ENCODE measurements at places on chromosomes 7 and 10.

DNA sequence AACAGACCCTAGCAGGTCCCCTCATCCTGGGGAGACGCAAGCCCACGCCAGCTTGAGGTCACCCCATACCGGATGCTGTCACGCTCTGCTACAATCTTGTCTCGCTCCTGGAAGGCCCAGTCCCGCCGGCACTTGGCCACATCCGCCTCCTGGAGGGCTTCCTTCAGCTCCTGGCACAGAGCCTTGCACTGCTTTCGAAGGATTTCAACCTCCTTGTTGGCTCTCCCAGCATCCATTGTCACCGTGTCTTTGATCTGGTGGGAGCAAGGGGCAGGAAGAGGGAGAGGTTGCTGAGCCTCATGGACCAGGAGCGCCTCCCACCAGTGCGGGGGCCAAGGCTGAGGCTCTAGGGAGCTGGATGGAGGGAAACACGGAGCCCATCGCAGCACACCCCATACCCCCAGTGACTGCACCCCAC, 90.9 kb downstream of the DLG5 start:
- DNase-seq: no peak

DNA sequence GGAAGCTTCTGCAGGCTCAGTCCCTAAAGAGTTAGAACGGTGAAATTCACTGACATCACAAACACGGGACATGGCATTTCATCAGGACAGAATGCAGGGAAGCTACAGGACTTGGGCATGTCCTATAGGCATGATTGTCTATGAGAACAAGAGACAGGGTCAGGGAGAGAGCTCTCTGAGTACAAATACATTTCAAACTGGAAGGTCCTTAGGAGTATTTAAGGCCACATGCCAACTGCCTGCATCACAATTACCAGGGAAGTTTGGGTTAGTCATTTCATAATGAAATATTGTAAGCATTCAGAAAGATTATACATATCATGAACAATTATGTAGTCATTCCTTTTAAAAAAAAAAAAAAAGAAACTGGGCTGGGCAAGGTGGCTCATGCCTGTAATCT, 71.3 kb downstream of the CREB3L2 start:
- no peak for DNase-seq

DNA sequence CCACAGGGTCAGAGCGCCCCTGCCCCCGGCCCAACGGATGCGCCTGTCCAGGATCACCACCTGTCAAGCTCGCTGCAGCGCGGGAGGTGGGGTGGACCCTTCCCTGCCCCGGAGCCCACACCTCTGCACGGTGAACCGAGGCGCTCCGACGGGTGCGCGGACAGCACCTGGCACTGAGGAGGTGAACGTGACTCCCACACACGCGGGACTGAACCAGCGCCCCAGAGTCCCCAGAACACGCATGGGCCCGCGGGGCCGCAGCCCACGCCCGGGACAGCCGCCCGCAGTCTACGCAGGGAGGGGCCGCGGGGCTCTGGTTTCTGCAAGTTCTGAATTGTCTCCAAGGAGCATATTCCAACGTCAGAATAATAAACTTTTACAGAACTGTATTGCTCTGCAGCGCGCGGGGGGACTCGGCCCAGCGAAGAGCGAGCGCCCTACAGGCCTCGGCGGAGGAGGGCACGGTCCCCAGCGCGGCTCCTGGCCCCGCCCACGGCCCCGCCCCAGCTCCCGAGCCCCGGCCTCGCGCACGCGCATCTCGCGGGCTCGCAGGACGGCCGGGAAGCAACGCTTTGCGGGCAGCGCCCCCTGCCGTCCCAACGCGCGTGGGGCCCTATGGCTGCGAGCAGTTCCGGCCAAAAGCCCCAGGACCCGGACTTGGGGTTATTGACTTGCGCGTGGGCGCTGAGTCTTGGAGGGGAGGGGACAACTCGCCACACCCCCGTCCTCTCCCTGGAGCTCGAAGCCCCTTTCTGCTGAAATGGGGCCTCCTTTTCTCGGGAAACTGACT, 29.7 kb downstream of the OAT start:
- DNase-seq: peak; percentile 5

- DNase-seq: no peak
Measured at GRCh38 chr10:80427541-80427940, 19.2 kb downstream of the PRXL2A start.

- DNase-seq: no peak
Measured at GRCh38 chr7:30699706-30700495, 17.6 kb upstream of the CRHR2 start.

DNA sequence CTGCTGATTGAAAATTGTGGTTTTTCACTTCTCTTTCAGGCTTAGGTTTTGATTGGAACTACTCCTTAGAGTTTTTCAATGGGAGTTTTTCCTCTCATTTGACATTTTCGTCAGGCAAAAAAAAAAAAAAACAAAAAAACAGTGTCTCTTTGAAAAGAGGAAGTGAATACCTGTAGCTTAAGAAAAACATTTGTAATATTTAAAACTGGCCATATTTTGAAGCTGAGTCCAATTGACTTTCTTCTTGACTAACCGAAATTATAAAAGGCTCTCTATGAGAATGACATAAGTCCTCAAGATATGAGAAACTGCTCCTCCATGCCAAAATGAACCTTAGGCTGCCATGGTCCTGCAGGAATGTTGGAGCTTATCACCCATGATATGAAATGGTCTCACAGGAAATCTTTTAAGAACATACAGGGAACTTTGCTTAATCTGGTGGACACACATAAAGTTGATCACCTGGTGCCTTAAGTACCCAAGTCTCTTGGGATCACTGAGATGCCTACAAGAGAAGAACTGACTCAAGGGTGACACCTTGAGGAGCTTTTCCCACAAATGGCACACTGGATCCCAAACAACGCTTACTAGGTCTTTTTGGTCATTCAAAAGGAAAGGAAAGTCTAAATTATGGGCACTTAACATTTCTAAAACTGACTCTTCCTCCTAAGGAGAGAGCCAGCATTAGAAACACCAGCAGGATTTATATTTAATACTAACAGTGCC, 263.4 kb downstream of the CDC14C start:
- no peak for DNase-seq

DNA sequence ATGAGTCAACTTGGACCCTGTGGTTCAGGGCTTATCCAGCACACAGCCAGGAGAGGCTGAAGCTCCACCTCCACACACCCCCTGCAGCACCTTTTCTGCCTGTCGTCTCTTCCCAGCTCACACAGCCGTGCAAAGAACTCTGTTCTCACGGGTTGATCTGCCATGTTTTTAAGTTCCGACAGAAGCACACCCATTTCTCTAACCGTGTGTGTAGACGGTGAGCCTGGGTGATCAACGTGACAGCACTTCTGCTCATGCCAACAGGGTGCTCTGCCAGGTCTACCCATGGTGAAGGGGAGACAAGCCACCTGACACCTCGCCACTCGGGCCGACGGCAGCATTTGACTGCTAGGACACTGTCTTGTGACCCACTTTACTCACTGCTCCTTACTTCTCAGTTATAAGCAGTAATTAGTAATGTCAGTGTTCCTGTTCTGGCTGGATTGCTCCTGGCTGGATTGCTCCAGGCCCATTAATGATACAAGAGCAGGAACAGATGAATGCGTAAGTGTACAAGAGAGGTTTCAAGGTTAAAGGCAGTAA, 90.5 kb downstream of the RNF216 start:
- DNase-seq: no peak

DNA sequence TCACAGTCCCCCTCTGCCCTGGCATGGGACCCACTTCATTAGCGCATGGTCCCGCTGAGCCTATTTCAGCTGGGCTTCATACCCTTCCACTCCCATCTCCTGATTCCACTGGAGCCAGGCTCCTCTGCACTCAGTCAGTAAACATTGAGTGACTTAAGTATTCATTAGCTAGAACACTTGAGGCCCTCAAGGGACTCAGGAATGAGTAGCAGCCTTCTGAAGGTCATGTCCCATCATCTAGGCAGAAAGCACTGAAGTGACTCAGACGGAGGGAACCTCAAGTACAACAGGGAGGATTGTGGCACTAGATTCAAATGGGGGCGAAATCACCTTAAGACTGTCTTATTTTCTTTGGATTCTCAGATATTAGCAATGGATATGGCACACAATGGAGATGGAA, 186.6 kb upstream of the INHBA start:
- no peak for DNase-seq

DNA sequence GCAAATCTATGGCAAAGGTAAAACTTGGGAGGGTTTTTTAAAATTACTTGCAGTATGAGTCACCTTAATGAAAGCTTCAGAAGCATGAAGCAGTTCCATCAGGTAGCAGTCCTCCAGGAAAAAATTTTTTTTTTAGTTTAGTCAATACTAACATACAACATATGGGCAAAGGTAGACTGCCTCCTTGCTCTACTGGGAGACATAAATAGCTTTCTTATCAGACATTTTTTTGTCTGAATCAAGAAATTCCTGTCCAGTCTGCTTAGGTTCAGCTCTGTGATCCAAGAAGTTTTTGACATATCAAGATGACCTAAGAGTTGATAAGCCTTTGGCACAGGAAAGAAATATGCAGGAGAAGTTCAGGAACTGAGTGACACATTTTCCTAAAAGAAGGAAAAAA, 171.5 kb upstream of the TCF7L2 start:
- no peak for DNase-seq

GRCh38 chr7:89607792-89608191, 546.5 kb upstream of the STEAP1 start:
- no peak for DNase-seq

DNA sequence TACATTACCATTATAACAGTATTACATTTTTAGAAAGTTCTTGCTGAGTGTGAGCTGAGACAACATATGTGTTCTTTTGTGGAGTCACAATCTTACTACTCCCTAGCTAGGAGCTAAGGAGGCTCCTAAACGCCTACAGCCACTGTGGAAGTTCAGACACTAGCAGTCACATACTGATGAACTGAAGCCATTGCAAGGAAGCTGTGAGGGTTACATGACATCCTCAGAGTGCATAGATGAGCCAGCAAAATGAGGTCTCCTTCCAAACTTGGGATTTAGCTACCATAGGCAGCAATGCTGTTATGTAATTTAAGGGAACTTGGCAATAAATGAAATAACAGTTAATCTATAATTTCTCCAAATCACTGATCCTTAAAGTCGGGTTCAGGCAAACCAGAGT, 10.8 kb upstream of the ST7 start:
- no peak for DNase-seq

GRCh38 chr7:17342756-17343155, 44.3 kb downstream of the AHR start:
- no peak for DNase-seq

GRCh38 chr7:106254525-106255116, 30.2 kb downstream of the NAMPT start:
- DNase-seq: no peak

DNA sequence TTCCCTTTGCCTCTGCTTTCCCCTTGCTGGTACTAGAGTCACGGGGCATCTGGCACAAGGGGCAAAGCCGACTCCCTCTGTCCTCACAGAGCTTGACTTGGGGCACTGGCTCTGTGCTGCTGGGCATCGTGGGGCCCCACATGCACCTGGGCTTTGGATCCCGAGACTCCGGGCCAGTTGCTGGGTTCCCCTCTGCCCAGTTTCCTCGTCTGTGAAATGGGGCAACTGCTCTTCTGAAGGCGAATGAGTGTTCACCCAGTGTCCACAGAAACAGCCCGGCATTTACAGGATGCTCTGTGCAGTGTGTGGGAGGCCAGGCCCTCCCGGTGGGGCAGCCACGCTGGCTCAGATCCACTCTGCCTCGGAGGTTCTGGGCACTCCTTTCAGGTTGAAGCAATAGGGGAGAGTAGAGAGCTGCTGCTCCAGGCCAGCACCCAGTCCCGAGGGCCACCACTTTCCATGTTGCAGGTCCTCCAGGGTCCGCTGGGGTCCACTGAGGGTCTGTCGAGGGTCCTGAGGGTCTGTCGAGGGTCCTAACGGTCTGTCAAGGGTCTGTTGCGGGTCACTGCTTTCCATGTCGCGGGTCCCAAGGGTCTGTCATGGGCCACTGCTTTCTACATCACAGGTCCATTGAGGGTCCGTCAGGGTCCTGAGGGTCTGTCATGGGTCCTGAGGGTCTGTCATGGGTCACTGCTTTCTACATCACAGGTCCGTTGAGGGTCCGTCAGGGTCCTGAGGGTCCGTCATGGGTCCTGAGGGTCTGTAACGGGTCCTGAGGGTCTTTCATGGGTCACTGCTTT, 103.6 kb downstream of the VIPR2 start:
- no peak for DNase-seq

- no peak for DNase-seq
Measured at GRCh38 chr10:16381083-16381482, 55.7 kb upstream of the PTER start.

GRCh38 chr10:27153845-27154193, 365 bp downstream of the YME1L1 start:
- no peak for DNase-seq

DNA sequence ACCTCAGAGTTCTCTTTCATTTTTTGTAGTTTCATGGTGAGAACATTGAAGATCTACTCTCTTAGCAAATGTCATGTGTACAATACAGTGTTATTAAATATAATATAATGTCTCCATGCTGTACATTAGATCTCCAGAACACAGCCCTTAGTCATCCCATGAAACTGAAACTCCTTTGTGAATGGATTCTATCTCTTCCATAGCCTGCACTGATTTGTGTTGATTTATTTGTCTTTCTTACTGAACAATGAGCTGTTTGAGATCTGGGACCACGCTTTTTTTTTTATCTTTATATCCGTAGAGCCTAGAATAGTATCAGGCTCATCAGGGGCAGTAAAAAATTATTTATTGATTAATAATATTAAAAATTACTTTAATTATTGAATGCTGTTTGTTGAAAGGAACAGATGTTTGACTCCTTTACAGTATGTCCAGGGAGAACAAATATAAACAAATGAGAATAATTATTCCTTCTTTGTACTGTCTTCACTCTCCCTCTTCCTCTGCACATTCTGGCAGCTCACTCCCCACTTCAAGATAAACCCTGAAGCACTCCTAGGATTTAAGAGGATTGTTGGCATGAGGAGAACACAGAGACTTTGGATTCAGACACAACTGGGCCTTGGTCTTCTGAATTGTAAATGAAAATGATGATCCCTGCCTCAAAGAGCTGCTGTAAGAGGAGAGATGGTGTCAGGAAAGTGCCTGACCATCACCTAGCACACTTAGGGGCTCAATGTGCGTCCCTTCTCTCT, 81.6 kb upstream of the MSRB2 start:
- no peak for DNase-seq

- DNase-seq: no peak
Measured at GRCh38 chr7:122300211-122300932, 4.2 kb downstream of the FEZF1 start.

DNA sequence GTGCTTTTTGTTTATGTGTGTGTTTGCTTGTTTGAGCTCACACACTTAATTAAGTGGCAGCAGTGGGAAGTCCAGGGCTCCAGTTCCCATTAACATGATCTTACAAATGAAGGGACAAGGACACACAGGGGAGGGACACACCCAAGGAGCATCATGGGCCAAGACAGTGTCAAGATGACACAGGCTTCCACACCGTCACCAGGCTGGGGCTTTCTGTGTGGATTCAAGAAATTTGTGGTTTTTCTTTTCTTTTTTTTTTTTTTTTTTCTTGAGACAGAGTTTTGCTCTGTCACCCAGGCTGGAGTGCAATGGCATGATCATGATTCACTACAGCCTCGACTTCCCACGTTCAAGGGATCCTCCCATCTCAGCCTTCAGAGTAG, 173.6 kb downstream of the KIAA1217 start:
- no peak for DNase-seq

GRCh38 chr7:158396982-158397862, 190.4 kb downstream of the PTPRN2 start:
- no peak for DNase-seq
